ENCODE measurements at places on chromosomes 4 and X.

DNA sequence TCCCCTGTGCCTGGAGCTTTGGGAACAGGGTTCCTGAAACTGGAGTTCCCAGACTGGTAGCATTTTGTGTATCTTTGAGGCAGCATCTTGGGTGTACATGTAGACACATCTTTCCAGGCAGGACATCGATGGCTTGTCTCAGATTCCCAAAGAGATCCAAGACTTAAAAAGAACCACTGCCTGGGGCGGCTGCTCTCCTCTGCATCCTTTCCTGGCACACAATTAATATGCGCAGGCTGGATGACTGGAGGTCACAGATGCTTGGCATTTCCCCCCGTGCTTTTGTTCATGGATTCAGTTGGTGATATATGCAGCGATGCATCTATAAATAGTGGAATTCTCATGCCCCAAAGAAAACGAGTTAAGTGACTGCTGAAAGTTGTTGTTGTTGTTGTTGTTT, 80.5 kb downstream of the CLDN34 start:
- no peaks in the 10 kb centered on the region for H3K27me3 ChIP-seq
- no peak overlapping the region for H3K4me3 ChIP-seq
- no peaks in the 10 kb centered on the region for H3K36me3 ChIP-seq
- no peak for DNase-seq

DNA sequence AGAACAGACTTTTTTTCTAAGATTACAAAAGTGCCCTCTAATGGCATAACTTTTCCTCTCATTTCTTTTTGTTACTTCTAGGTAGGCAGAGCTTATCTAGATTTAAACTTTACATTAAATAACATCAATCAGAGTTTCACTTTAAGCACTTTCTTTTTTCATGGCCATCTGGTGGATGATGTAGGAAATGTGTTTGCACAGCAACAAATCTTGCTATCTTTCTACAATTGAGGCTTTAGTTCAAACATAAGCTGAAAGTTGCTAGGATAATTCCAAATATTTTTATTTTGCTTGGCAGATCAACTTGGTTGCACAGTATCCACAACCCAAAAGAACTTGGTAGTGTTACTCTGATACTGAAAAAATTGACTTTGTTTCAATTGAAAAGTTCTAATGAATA, 22.0 kb downstream of the NDNF start:
- H3K4me3 ChIP-seq: no peak overlapping the region
- DNase-seq: no peak
- peaks cover 7% of the 10 kb centered on the region for H3K27me3 ChIP-seq
- no peaks in the 10 kb centered on the region for H3K36me3 ChIP-seq
- no peak overlapping the region for H3K27ac ChIP-seq
- peaks cover 5% of the 10 kb centered on the region for H3K4me1 ChIP-seq

DNA sequence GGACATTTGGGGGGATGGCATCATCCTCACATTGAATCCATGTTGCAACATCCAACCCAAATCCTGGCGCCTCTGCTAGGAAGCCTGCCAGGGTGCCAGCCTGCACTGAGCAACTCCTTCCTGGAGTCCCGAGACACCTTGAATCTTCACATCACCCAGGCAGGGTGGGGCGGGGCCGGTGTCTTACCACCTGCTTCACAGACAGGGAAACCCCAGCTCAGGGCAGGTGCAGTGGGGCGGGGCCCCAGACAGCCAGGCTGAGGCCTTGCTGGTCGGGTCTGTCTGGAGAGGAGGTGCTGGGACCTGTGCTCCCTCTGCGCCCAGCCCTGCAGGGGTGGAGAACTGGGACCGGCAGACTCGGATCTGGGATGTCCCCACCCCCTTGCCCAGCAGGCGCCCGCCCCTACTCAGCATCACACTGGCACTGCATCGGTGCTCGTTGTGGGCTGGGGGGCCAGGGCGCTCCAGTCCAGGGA, 31.5 kb upstream of the HTRA3 start:
- no peak for DNase-seq
- H3K27ac ChIP-seq: no peak overlapping the region
- no peaks in the 10 kb centered on the region for H3K4me1 ChIP-seq
- H3K4me3 ChIP-seq: no peak overlapping the region
- H3K27me3 ChIP-seq: no peaks in the 10 kb centered on the region

DNA sequence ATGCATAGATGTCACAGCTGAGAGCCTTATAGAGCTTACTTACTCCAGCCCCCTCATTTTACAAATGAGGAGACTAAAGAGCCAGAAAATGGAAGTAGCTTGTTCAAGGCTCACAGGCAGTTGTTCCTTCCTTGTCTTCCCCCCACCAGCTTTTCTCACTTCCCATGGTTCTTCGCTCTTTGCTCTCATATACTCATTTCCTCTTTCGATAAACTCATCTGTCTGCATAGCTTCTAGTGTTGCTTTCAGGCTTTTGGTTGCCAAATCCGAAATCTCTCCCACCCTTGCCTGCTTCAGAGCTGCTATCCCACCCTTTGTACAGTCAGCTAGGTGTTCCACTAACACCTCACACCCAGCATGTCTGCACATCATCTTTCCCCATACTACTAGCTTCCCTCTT, 25.0 kb upstream of the GJB1 start:
- H3K4me3 ChIP-seq: peak overlapping the region; percentile 84
- H3K4me1 ChIP-seq: peaks cover 10% of the 10 kb centered on the region
- H3K27ac ChIP-seq: peak overlapping the region; percentile 95
- DNase-seq: no peak

GRCh38 chrX:97070346-97070745, 186.6 kb downstream of the RPA4 start:
- no peak for DNase-seq
- no peak overlapping the region for H3K27ac ChIP-seq
- no peaks in the 10 kb centered on the region for H3K4me1 ChIP-seq
- peaks cover 2% of the 10 kb centered on the region for H3K27me3 ChIP-seq
- H3K36me3 ChIP-seq: no peaks in the 10 kb centered on the region

GRCh38 chr4:152197211-152197610, 338.7 kb downstream of the FBXW7 start:
- no peak overlapping the region for H3K4me3 ChIP-seq
- H3K27me3 ChIP-seq: no peaks in the 10 kb centered on the region
- H3K27ac ChIP-seq: no peak overlapping the region
- H3K36me3 ChIP-seq: peaks cover 2% of the 10 kb centered on the region

- no peaks in the 10 kb centered on the region for H3K4me1 ChIP-seq
- no peaks in the 10 kb centered on the region for H3K36me3 ChIP-seq
- no peak overlapping the region for H3K27ac ChIP-seq
- DNase-seq: no peak
These were observed 190.9 kb upstream of the BANK1 start for GRCh38 chr4:101599620-101600019.

DNA sequence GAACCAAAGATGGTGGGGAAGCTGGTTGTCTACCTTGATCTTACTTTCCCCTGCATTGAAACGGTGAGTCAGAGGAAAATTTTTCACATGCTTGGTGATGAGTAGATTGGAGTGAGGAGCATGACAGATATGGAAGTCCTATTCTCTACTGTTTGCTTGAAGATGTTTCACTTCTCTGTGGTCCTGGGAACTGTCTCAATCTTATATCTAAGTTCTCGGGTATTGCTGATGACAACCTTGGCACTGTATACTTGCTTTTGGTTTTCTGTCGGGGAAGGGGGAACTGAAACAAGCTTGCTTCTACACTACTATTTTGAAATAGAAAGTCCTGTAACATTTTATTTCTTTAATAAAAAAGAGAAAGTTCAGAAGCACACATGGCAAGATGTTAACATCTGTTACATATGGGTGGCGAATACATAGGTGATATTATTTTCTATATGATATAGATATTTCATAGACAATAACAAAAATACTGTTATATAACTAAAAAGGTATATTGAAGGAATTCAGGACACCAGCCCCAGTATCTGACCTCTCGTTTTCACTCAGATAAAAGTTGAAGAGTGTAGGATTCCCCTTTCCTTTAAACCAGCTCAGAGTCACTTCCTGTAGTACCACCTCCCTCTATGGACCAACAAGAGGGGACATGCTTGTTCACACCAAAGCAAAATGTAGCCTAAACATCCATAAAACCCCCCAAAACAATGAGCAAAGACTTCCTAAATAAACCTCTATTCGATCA, 88.8 kb downstream of the FMR1NB start:
- no peak for DNase-seq
- H3K4me1 ChIP-seq: no peaks in the 10 kb centered on the region
- H3K4me3 ChIP-seq: no peak overlapping the region
- peaks cover 7% of the 10 kb centered on the region for H3K27me3 ChIP-seq
- H3K36me3 ChIP-seq: no peaks in the 10 kb centered on the region

GRCh38 chr4:110287130-110287529, 88.7 kb upstream of the ELOVL6 start:
- H3K4me3 ChIP-seq: no peak overlapping the region
- no peaks in the 10 kb centered on the region for H3K4me1 ChIP-seq
- no peak for DNase-seq
- no peak overlapping the region for H3K27ac ChIP-seq

GRCh38 chr4:179750374-179750773, 2308.1 kb upstream of the AGA start:
- no peak overlapping the region for H3K4me3 ChIP-seq
- H3K27me3 ChIP-seq: no peaks in the 10 kb centered on the region
- H3K36me3 ChIP-seq: no peaks in the 10 kb centered on the region
- no peak for DNase-seq
- H3K27ac ChIP-seq: no peak overlapping the region

GRCh38 chrX:134840370-134840769, 150.4 kb upstream of the SMIM10 start:
- H3K27ac ChIP-seq: no peak overlapping the region
- no peaks in the 10 kb centered on the region for H3K4me1 ChIP-seq
- no peak for DNase-seq
- H3K27me3 ChIP-seq: no peaks in the 10 kb centered on the region

DNA sequence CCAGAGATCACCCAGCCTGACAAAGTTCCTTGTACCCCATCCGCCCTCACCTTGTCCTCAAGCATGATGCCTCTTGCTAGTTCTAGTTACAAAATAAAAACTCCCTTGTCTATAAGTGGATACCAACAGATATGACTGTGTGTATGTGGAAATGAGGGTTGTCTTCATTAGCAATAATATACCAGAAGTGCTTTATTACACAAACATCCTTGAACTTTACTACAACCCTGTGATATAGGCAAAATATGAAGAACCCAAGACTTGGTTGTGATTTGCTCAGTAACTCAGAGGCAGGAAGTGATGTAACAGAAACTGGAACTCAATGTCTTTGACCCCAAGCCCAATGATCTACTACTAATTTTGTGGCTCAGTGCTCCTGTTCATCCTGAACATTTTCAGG, 97.6 kb downstream of the AKAP4 start:
- no peaks in the 10 kb centered on the region for H3K4me1 ChIP-seq
- no peaks in the 10 kb centered on the region for H3K36me3 ChIP-seq
- H3K4me3 ChIP-seq: no peak overlapping the region

DNA sequence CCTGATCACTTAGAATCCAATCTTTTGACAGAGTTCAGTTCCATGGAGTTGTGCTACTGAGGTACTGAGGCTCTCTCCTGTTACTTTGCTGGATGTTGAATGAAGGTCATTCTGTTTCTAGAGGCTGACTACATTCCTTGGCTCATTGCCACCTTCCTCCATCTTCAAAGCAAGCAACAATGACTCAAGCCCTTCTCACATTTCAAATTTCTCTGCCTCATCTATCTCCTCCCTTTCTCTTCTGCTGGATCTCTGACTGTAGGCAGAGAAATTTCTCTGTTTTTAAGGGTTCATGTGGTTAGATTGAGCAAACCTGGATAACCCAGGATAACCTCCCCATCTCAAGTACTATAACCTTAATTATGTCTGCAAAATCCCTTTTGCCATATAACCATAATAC, 775.4 kb downstream of the STPG2 start:
- no peaks in the 10 kb centered on the region for H3K27me3 ChIP-seq
- DNase-seq: no peak
- no peaks in the 10 kb centered on the region for H3K36me3 ChIP-seq
- no peak overlapping the region for H3K4me3 ChIP-seq
- no peaks in the 10 kb centered on the region for H3K4me1 ChIP-seq

DNA sequence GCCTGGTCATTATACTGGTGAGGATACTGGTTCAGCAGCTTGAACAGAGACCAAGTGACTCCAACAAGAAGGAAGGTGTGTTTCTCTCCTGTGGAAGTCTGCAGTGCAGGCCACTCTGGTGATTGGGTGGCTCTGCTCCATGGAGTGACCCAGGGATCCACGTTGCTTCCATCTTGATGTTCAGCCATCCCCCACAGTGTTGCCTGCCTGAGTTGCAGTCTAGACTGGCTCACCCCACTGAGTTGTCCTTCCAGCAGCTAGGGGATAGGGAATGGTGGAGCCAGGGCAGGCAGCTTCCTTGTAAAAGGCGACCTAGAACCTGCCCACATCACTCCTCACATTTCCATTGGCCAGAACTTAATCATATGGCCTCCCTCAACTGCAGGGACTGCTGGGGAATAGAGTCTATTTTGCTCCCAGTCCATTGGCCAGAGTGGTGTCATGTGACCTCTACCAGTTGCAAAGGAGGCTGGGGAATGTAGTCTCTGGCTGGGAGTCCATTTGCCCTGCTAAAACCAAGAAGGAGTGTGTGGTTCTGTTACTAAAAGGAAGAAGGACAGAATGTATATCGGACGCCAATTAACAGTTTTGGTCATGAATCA, 8.0 kb downstream of the MAN2B2 start:
- H3K4me1 ChIP-seq: peaks cover 4% of the 10 kb centered on the region
- no peak overlapping the region for H3K4me3 ChIP-seq
- no peak overlapping the region for H3K27ac ChIP-seq
- DNase-seq: no peak
